ENCODE measurements at places on chromosomes 2 and 18.

- no peak for DNase-seq
Observed at GRCh38 chr18:8218197-8218596, 391.0 kb upstream of the RAB12 start.

- DNase-seq = no peak
Observed at GRCh38 chr2:39141334-39142271, 20.8 kb upstream of the SOS1 start.

- DNase-seq = no peak
Observed at GRCh38 chr2:10278029-10278762, 24.5 kb upstream of the HPCAL1 start.

DNA sequence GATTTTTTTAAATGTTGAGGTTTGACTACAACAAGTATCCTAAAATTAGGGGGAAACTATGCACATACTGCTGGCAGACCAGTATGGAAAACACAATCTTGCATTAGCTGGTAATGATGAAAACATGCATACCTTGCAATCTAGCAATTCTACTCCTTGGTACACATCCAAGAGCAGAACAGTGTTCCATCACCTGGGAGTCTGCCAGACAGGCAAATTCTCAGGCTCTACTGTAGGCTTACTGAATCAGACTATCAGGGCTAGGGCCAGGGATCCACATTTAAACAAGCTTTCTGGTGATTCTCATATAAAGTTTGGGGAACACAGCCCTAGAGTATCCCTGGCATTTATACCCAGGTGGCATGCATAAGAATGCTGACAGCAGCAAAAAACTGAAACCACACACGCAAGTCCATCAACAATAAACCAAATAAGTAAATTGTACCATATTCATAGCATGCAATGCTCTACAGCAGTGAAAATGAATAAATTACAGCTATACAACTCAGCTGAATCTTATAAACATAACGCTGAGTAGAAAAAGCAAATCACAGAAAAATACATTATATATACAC, 13.6 kb downstream of the CDH2 start:
- no peak for DNase-seq

GRCh38 chr2:75055820-75056675, 97.6 kb downstream of the POLE4 start:
- DNase-seq = no peak

DNA sequence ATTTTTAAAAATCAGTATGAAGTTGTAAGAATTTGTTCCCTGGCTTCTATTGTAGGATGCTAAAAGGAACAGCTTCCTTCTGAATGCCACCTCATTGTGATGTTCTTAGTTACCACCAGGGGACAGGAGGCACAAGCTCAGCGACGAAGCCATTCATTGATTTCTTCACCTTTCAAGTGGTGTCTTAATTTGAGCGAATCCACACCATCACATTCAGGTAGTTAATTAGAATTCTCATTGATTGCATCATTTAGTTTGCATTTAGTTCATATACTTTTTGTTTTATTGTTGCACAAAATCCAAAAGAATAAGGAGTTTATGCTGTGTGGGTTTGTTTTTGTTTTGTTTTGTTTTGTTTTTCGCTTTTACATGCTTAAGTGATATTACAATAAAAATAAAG, 23.1 kb downstream of the CYP27C1 start:
- DNase-seq = no peak

DNA sequence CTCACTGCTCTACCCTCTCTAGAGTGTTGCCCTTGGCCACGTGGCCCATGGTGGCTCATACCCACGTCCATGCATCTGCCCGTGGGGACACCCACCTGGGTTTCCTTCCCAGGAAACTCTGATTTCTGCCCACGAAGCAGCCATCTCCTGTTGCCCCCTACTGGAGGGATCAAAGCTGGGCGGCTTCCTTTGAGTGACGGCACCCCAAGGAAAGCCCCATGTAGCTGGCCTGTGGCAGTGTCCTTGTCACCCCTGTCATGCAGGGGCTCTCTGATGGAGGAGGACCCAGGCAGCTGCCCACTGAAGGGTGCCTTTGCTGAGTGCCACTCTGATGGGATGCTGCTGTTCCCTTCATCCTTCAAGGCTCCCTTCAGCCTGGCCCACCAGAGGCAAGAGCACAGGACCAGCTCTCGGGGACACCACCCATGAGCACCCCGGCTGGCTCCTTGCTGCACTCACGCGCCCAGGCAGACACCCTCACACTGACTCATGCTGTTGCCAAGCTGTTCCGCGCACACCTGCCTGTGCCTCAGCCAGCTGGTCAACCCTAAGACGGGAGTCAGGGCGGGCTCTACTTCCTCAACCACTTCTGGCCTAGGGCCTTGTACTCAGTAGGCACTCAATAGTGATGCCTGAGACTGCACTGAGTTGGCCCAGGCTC, 101.1 kb downstream of the CTIF start:
- DNase-seq = no peak

- no peak for DNase-seq
Observed at GRCh38 chr2:237195396-237196120, 109.9 kb downstream of the COPS8 start.

GRCh38 chr2:142675398-142675797, 202.1 kb upstream of the KYNU start:
- DNase-seq = no peak

DNA sequence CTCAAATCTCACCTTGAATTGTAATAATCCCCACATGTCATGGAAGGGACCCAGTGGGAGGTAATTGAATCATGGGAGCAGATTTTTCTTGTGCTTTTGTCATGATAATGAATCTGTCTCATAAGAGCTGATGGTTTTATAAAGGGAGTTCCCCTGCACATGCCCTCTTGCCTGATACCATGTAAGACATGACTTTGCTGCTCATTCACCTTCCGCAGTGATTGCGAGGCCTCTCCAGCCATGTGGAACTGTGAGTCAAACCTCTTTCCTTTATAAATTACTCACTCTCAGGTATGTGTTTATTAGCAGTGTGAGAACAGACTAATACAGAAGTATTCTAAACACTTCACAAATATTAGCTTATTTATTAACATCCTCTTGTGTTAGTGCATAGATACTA, 516.7 kb downstream of the LRRTM4 start:
- DNase-seq = no peak

GRCh38 chr18:48320639-48320945, 88.6 kb downstream of the ZBTB7C start:
- no peak for DNase-seq

All from stimulated activated CD4-positive, alpha-beta T cell treated with anti-CD3 and anti-CD28 coated beads, Interleukin-1b, Interleukin-23, amount 100 ng/mL, for 1 hour (primary cell).